BJ (cell line): ENCODE measurements at places on chromosomes 4 and X.

DNA sequence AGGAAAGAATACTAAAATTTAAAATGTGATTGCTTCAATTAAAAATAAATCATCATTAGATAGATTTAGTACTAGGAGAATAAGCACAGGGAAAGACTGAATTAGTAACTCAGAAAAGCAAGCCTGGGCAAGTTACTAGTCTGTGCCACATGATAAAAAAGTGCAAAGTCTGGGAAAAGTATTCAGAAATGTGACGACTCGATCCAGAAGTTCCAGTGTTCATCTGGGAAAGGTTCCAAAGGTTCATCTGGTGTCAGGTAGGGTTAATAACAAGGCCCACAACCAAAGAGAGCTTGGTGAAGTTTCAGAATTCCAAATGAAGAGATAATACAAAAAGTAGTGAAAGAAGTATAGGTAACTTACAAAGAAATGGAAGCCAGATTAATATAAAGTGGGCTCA is 78.3 kb upstream of the ARSJ start:
- no peak for DNase-seq

DNA sequence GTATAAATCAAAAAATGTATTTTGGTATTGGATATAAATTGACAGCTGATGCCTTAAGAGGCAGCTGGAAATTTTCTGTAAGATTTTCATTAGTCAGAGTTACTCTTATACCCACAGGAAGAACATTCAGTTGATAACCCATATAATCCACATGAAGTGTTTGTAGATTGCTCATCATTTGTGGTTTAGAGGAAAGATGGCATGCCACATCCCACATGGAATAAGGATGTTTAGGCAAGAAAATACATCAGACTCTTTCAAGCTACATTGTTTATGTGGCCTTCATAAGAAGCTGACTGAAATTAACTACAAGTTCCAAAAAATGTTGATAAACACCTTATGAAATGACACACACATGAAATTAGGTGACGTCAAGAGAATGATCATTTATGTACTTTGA is 56.6 kb downstream of the AREG start:
- DNase-seq, result peak; percentile 40

GRCh38 chr4:142407596-142407995 is 438.5 kb downstream of the INPP4B start:
- no peak for DNase-seq

DNA sequence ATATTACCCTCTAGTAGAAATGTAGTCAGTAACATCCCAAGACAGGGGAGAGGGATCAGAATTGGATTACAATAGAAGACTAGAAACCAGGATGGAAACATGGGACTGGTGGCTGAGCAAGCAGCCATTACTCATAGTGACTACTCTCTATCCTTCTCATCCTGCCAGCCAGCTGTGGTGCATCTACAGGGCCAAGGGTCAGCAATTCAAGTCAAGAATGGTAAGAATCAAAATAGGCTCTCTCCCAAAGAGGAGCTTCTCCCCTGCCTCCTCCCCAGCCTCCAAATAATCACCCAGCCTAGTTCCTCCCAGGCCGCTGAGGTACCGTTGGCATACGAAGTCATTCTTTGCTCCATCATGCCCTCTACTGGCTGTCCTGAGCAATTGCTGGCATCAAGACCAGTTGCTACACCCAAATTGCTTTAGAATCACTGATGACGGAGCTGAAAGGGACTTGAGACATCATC is 19.4 kb downstream of the AWAT2 start:
- no peak for DNase-seq

GRCh38 chr4:100168521-100168920 is 21.7 kb downstream of the DDIT4L start:
- no peak for DNase-seq

DNA sequence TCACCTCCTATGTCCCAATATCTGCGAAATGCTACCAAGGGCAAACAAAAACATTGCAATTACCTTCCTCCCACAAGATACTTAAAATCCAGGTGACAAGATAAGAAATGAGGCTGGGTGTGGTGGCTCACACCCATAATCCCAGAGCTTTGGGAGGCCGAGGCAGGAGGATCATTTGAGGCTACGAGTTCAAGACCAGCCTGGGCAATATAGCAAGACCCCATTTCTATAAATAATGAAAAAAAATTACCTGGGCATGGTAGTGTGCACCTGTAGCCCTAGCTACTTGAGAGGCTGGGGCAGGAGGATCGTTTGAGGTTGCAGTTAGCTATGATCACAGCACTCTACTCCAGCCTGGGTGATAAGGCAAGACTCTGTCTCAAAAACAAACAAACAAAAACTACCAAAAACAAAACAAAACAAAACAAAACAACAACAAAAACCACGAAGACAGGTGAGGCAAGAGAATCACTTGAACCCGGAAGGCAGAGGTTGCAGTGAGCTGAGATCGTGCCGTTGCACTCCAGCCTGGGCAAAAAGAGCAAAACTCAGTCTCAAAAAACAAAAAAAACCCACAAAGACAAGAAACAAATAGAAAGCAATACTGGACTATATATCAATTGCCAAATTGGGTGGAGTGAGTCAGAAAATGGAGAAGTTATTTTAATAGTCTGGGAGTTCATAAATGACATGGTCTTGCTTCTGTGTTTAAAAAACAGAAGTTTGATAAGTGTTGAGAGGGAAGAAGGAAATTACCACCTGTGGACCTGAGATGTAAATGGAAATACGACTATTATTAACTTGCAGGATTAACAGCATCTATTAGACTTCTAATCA is 176.5 kb downstream of the FBXW7 start:
- no peak for DNase-seq

GRCh38 chr4:153204247-153204671 is at the start of gene TRIM2:
TRIM2 (plus strand) TSS chr4:153204443; CDS start chr4:153204531, 88 bp downstream.
- no peak for DNase-seq

DNA sequence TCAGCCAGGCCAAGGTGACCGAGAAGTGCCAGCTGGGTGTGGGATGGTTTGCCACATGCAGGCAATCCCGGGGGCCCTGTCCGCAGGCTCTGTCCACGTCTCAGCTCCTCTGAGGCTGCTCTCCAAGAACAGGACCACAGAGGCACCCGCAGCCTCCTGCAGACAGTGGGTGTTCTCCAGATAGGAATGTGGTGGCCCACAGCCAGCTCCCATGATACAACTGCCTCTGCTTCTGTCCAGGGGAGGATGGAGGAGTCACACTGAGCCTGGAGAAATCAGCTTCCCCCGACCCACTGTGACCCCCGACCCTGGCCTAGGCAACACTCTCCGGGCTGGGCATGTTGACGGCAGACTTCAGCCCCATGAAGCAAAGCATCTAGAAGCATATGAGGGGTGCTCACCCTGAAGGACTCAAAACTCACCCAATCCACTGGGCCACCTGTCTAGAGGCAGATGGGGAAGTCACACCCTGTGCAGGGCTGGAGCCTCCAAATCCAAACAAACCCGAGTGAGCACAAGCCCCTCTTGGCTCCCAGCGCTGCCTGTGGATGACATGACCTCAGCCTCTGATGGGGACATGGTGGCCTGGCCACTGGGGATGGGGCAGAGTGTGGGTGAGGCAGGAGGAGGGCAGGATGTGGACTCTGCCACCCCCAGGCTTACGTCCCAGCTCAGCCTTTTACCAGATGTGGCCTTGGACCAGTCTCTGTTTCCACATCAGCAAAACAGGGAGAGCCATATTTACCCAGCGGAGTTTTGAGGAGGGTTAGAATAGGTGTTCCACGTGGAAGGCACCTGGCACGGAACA is 102.3 kb downstream of the PSAPL1 start:
- no peak for DNase-seq

DNA sequence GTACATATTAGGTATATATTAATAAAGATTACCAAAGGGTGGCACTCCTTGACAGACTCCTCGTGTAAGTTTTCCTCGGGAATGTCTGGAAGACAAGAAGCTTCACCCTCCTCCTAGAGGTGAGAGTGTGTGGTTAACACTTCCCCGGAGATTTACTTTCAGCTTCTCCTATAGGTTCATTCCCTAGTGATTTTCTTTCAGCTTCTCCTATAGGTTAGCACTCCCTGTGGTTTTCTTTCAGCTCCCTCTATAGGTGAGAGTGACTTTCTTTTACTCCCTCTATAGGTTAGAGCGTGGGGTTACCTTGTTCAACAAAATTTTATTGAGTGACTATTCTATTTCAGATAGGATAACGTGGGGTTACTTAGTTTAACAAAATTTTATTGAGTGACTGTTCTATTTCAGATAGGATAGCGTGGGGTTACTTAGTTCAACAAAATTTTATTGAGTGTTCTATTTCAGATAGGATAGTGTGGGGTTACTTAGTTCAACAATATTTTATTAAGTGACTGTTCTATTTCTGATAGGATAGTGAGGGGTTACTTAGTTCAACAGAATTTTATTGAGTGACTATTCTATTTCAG is 106.0 kb upstream of the PLAC1 start:
- no peak for DNase-seq

DNA sequence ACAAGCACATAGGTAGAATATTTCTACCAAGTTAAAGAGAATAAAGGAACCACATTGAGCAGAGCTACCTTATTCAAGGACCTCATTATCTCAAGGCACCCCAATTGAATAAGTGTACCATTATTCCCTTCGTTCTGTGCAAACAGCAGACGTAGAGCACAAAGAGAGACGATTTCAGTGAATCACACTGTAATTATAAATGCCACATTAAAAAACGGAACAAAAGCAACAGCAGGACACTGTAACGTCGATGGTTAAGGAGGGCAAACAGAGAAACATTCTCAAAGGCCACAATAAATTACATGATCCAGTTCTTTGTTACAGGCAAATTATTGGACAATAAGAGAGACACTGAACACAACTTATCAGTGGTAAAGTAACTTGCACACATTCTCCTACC is 644.1 kb upstream of the TENM3 start:
- no peak for DNase-seq

DNA sequence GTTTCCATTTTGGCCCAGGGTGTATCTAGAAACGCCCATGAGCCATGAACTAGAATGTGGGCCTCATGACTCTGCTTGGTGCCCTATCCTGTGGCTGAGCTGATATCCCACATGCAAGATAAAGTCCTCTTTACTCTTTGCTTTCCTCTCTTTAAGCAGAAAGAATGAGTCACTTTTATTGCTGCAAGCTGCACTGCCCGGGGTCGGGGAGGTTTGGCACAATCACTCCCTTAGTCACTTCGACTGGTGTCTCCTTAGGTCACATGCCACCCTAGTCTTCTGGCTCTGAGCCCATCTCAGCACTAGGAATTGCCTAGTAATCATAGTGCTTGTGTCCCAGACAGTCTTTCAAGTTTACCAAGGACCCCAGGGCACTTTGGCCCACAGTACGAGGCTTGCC is 75.1 kb upstream of the CXorf66 start:
- DNase-seq, result no peak

DNA sequence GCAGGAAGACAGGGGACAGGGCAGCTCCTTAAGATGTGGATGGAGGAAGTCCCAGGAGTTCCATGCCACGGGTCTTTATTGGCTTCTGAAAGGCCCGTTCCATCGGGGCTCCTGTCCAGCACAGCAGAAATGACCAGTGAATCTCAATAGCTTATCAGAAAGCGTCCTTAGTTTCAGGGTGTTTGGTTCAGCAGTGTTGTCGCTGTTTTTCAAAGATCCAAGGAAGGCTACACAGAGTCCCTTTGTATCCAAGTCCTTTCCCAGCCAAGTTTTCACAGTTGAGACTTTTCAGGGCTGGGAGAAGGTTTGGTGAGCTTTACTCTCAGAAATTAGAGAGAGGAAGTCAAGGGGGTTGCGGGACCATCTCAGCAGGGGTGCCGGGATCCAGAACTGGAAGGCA is 5.0 kb upstream of the ZCCHC4 start:
- no peak for DNase-seq

DNA sequence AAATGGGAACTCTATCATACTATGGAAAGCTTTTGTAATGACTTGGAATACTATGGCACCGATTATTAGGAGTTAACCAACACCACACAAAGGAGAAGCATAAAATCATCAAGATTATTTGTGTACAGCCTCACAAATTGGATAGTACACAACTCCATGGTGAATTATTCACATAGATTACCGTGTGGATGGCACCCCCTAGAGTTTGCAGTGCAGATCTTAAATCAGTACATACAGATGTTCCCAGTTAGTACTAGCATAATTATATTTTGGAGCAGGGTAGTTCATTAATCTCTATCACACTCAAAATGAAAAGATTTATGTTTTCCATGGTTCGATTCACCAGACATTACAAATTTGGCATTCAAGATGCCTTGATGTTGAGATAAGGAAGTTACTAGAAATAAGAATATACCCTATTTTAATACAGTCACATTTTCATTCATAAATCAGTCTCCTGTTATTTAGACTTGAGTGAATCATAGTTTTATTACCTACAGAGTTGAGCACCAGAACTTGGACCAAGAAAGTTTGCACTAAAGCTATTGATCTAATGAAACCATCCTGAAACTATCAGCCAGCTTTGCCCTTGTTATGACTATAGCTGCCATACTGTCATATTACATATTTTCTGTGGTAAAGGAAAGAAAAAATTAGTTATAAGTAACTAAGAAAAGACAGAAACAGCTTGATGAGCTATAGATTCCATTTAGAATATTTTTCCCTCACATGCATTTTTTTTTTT is 531.8 kb downstream of the GLUD2 start:
- DNase-seq, result no peak

DNA sequence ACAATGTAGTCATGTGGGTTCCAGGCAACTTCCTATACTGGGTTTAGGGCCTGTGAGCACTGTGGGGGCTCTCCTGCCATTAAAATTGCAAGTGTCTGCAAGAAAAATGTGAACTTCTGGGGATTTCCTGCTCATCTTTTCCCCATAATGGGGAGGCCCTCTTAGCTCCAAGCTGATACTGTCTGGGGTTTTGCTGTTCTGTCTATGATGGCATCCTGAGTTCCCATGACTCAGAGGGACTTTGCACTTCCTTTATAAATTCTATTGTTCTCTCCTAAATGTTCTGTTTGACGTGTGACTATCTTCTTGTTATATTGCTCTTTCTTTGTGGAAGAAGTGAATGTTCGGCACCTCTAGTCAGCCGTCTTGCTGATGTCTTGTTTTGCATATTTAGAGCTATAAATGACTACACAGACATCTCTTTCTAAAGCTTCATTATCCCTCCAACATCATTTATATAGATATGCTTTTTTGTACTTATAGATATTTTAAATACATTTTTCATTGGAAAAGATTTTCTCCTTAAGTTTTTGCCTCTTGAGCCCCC is 465.8 kb downstream of the NAF1 start:
- DNase-seq, result no peak

- DNase-seq, result no peak
Observed at GRCh38 chr4:40648742-40649281, 19.1 kb upstream of the RBM47 start.

- no peak for DNase-seq
Observed at GRCh38 chrX:22047468-22047867, 15.3 kb downstream of the PHEX start.

DNA sequence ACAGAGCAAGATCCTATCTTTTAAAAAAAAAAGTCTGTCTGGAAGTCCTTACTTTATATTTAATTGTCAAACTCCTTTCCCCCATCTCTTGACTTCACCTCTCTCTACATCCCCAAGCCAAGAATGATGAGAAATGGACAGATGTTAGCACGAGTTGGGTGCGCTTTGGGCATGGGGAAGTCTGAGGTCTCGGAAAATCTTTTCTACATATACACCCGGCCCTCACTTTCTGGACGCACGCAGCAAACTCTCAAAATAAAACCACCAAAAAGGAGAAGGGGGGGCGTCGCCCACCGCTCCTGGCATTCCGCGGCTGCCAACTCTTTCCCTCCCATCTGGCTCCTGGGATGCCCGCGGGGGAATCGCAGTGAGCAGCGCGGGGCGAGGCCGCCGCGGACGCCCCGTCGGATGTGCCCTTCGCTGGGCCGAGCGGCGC is 756 bp downstream of the IGFBP7 start:
- no peak for DNase-seq
